Stimulated activated CD4-positive, alpha-beta T cell treated with anti-CD3 and anti-CD28 coated beads, Interleukin-15, amount 100 ng/mL, for 1 hour (primary cell): ENCODE measurements at places on chromosomes 12 and 14.
A peak's percentile ranks its signal among the peaks of the same experiment; 100 is the strongest.

DNA sequence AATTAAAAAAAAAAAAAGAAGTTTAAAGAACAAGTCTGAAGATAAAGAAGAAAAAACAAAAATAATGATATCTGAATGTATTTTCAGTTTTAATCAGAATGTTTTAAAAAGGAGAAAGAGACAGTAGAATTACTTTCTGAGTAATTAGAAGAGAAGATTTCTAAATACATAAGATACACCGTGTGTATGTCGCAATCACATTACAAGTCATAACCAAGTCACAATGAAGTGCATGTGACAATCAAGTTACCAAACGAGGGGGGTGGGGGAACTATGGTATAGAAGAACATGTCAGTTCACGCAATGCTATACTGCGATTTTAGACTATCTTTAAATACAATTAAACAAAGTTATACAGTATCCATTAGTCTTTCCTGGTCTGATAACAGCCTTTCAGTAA, 1464.1 kb upstream of the FLRT2 start:
- DNase-seq, result no peak

DNA sequence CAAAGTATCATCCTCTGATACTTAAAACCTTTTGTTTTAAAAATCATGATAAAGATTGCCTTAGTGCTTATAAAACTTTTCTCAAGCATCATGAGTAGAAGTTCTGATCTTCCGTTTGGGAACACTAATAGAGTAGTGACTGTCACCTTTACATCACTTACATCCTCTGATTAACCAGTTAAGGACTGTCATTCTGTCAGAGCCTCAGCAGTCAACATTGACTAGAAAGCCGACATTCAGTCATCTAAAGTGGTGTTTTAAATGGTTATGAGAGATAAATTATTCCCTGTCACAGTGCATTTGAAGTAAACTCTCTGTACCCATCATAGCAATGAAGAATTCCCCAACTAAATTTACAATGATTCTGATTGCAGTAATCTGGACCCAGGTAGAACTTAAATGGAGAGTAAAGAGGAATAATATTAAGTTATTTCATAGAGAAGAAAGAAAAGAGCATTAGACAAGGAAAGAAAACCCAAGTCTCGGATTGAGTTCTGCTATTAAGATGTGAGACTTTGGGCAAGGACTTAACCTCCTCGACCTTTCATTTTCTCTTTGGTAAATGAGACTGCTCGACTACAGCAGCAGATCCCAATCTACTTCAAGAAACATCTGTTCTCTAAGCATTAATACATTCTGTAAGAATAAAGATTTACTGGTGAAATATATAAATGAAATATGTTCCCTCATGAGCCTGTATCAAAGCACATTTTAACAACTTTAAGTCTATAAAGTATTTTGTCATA, 563.9 kb upstream of the LMO3 start:
- DNase-seq, result no peak

DNA sequence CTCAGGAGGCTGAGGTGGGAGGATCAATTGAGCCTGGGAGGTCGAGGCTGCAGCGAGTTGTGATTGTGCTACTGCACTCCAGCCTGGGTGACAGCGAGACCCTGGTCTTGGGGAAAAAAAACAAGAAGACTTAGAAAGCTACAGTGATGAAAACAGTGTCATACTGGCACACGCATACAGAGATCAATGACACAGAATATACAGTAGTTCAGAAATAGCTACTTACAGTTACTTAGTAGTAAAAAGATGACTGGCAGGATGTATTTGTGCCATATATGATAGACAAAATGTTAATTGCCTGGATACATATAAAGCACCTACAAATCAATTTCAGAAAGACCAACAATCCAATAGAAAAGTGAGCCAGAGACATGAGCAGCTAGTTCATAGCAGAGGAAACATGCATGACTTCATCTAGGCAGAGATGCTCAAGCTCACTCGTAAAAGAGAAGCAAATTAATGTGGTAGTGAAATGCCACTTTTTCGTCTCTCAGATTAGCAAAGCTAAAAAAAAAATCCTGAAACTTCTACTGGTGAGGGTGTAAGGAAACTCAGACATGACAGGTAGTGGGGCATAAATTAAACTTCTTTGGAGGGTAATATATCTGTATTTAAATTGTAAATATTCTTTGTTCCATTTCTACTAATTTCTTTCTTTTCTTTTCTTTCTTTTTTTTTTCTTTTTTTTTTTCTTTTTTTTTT, 2.5 kb upstream of the ALDH2 start:
- DNase-seq, result no peak

GRCh38 chr14:31126680-31127079, 80.9 kb downstream of the HECTD1 start:
- DNase-seq, result no peak

GRCh38 chr12:21428241-21428640, 9.2 kb upstream of the PYROXD1 start:
- no peak for DNase-seq

DNA sequence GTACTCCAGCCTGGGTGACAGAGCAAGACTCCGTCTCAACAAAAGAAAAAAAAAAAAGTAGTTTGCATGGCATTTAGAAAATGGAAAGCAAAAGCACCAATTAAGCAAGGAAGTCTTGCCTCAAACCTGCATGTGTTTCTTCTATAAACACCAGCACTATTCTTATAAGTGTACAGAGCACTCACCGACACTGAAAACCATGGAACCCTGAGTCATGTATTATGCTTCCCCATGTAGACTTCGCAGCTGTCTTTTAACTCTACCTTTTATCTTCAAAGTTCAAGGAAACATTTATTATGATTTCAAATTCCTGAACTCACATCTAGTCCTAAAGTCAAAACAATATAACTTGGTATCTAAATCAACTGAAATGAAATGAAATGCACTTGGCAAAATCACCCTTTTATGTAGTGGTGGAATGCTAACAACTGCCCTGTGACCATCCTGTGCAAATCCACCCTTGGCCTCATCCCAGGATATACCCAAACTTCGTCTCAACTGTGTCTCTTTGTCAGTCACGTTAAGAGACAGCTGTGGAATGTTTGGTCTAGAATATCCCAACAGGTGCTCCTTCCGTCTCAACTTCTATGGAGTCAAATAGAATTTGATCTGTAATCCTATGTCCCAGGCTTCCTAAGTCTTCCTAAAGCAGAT, 4.8 kb downstream of the BCAT1 start:
- DNase-seq, result no peak

GRCh38 chr14:100391724-100392123, 68.6 kb downstream of the SLC25A47 start:
- DNase-seq, result no peak

DNA sequence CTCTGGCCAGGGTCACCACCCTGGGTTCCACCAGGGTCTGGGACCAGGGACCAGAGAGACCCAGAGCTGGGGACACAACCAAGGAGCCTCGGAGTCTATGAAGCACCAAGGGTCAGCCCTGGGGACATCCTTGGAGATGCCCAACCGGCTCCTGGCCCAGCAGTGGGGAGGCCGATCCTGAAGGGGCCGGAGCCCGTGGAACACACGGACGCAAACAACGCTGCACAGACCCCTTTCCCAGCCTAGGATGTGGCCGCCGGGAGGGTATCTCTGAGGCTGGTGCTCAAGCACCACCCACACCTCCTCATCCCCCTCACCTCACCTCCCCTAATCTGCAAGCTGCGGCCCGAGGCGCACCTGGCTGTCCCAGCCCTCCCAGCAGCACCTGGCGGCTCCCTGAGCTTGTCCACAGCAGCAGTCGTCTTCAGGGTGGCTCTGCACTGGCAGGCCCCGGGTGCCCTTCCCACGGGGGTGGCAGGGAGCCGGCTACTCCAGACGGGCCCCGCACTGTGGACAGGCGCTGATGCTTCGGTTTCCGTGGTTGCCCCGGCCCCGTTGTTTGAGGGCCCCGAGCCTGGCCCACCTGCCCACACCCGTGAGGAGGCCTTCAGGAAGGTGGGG, 146.8 kb upstream of the C14orf180 start:
- DNase-seq, result no peak

DNA sequence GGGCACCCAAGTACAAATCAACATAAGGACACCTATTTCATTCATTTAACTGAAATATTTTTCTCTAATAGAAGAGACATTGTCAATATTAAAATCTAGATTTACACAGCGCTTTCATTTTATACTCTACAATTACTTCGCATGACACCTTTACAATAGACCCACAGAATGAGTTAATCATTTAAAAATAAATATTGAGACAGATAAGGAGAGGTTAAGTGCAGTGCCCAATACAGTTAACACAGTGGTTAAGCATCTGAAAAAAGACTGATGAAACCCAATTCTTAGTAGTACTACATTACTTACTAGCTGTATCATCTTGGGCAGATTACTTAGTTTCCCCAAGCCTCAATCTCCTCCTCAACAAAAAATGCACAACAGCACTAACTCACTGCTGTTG, 116.2 kb downstream of the DENND5B start:
- DNase-seq, result no peak

DNA sequence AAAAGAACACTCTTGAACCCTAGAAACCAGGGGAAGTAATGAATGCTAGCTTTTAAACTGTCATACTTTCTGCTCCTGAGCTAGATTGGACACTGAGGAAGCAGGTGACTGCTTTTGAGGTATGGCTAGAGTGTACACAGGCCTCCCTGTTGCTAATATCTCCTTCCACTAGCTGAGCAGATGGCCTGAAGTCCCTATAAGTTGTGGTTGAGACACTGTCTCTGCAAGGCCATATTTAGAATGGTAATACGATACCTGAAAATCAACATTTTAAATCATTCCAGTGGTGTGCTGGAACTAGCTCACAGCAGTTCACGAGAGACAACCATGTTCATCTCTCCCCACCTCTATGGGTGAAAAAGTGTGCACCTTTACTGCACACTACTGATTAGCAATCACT, 46.4 kb upstream of the BMP4 start:
- no peak for DNase-seq

GRCh38 chr12:7609495-7609894, 56.2 kb downstream of the APOBEC1 start:
- DNase-seq, result no peak

- no peak for DNase-seq
These were observed 7.4 kb downstream of the SCARB1 start for GRCh38 chr12:124856132-124856841.

DNA sequence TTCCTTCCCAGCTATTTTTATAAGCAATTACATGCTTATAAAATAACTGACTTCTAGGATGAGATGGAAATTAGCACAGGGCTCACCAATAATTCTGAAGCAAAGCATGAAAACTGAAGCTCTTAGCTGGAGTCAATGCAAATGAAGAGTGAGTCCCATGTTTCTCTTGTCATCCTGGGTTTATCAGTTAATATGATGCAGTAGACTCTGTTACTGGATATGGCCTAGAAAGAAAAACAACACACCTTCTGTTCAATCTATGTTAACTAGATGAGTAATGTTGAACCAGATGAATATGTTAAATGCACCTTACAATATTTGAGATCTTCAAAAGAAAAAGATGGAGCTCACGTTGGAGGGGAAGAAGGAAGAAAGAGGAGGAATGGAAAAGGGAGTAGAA, 229.4 kb downstream of the DUSP6 start:
- no peak for DNase-seq

GRCh38 chr12:130204541-130204953, 42.3 kb downstream of the FZD10 start:
- no peak for DNase-seq

GRCh38 chr14:69036757-69037506, 57.8 kb upstream of the ACTN1 start:
- DNase-seq, result no peak

GRCh38 chr12:59401862-59402261, 194.0 kb upstream of the SLC16A7 start:
- no peak for DNase-seq

GRCh38 chr14:56040121-56040520, 78.1 kb upstream of the PELI2 start:
- DNase-seq, result no peak

- DNase-seq, result peak; percentile 33
These were observed at the start of gene AHNAK2 for GRCh38 chr14:104977681-104978653. TSS of gene AHNAK2 (minus strand) at chr14:104978374. CDS start at chr14:104978237, 137 bp downstream.

DNA sequence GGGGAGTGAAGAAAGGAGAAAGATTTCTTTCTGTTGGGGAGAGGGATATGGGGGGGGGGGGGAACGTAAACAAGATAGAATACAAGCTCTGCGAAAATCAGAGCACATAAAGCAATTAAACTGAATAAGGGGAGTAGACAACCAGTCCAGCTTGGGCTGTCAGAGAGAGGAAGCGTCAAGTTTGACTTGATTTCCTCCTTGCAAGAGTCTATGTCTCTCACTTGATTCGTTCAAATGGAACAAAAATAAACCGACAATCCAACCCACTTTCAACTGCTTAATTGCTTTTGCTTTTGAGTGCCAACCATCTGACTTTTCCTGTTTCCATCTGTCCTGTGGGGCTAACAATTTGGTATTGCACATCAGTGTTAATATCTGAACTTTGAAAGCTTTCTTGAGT, 942 bp downstream of the SYT1 start:
- DNase-seq, result no peak

DNA sequence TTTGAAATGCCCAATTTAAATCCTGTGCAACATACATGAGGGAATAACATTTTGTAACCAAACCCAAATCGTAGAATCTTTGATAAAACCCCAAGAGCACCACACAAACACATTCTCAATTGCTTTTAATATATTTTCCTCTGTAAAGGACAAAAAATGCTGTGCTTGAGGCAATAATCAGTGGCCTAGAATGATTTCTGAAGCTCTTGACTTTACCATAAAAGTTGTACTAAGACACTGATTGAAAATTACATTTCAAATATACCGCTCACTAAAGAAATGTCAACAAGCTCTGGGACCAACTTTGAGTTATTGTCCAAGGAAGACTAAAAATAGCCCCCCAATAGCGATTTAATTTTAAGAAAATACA, 1.5 kb downstream of the EML5 start:
- no peak for DNase-seq

DNA sequence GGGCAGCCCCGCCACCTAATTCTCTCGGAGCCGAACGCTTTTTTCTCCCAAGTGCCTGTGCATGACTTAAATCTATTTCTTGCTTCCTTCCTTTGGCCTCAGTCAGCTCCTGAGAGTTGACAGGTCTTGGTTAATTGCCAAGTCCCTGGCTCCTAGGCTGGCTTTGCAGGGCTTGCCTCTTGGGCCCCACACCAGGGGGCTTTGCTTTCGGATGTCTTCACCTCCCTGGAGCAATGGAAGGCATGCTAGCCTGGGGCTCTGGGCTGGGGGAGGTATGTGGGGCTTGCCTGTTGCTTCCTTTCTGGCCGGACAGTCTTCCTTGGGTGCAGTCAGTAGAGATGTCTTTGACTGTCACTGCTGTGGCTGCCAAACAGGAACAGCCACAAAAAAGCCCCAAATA, 2.2 kb upstream of the KRT80 start:
- no peak for DNase-seq

- no peak for DNase-seq
These were observed 17.9 kb upstream of the CLEC7A start for GRCh38 chr12:10147714-10148403.

GRCh38 chr12:123017753-123018152, 37.3 kb downstream of the ARL6IP4 start:
- no peak for DNase-seq
